Stimulated activated CD4-positive, alpha-beta T cell treated with anti-CD3 and anti-CD28 coated beads, Interleukin-1b, Interleukin-23, amount 100 ng/mL, for 4 hours (primary cell): ENCODE measurements at places on chromosomes 2 and 18.
A peak's percentile ranks its signal among the peaks of the same experiment; 100 is the strongest.

DNA sequence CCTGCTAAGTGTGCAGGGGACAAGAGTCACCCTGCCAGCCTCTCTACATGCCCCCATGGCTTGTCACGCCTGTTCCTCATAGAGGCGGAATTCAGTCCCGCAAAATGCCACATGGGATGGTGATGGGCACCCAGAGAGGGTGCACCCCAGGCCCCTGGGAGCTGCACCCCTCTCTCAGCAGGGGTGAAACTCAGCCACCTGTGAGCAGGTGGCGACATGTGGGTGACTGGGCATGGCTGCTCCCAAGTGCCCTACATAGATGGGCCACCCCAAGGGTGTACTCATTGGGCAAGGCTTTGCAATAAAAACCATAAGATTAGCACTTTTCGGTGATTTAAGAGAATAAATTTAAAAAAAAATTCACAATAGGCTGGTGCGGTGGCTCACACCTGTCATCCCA, 6.3 kb downstream of the HS6ST1 start:
- DNase-seq: no peak

- DNase-seq: no peak
Observed at GRCh38 chr2:164103271-164103670, 367.5 kb upstream of the FIGN start.

DNA sequence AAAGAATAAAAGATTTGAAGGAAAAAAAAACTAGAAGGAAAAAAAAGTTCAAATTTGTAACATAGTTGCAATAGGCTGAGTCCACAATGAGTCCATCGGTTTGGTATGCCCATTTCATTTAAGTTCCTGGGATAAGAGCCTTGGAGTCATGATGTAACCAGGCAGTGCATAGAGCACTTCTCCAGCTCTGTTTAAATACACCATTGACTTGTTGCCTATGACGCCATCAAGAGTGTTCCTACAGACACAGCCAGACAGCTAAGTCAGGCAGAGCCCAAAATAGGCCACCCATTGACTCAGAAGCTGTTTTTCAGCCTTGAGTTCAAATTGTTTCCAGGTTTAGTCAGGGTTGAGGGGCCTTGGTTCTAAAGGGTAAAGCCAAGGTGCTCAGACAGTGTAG, 44.9 kb downstream of the SOCS6 start:
- DNase-seq: no peak

GRCh38 chr2:29097569-29097968, 17.6 kb upstream of the CLIP4 start:
- no peak for DNase-seq

- DNase-seq: no peak
Observed at GRCh38 chr2:174177316-174177890, 70.9 kb downstream of the OLA1 start.

GRCh38 chr2:57973621-57974186, 72.9 kb upstream of the VRK2 start:
- no peak for DNase-seq

DNA sequence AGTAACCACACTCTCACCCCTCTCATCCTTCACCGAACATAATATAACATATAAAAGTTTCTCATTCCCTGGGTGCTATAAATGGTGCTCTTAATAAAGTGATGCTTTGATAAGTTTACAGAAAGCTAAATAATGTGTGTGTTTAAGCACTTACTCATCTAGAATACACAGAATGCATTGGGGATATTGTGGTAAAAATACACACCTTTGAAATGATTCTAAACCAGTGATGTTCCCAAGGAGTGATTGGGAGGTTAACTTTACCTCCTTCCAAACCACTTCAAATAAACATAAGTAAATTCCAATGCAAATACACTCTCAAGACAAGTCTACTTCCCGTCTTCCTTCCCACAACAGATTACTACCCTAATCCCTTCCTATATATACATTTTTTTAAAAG, 85.3 kb upstream of the TWSG1 start:
- no peak for DNase-seq

- no peak for DNase-seq
Observed at GRCh38 chr2:219562049-219563020, 9.0 kb downstream of the OBSL1 start.

DNA sequence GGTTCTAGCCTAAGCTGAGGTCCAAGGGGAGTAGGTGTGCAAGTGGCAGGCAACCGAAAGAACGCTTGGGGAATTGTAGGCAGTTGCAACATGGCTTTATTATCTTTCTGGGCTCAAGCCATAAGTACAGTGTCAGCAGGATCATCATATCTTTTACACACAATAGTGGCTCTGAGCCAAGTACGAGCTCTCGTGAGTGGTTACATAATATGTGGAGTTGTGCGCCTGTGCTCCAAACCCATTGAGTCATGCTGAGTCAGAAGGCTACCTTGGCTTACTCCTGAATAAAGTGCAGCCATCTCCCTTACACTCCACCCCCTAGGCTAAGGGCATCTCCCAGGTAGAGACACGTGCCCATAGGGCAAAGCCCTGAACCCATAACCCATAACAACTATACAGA, 233.9 kb downstream of the SATB2 start:
- no peak for DNase-seq

GRCh38 chr2:26184555-26185303, 11.8 kb downstream of the GAREM2 start:
- DNase-seq: peak; percentile 80

GRCh38 chr2:237993701-237994100, 26.9 kb downstream of the UBE2F start:
- DNase-seq: no peak

DNA sequence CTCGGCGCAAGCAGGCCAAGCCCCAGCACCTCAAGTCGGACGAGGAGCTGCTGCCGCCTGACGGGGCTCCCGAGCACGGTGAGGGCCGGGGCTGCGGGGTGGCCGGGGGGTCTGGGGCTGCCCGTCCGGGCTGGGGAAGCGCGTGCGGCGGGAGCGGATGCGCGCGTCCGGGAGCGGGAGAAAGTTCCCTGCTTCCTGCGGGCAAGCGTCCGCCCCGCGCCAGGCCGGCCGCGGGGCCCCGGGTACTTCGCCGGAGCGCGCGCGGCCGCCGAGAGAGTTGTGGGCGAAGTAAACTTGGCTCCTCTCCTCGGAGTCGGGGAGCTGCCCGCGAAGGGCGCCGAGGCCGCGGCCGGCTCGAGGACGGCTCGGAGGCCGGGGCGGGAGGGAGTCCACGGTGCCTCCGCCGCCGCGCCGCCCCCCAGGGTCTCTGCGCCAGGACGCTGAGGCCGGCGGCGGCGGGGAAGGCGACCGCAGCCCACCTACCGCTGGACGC, 707 bp downstream of the SALL3 start:
- DNase-seq: no peak

DNA sequence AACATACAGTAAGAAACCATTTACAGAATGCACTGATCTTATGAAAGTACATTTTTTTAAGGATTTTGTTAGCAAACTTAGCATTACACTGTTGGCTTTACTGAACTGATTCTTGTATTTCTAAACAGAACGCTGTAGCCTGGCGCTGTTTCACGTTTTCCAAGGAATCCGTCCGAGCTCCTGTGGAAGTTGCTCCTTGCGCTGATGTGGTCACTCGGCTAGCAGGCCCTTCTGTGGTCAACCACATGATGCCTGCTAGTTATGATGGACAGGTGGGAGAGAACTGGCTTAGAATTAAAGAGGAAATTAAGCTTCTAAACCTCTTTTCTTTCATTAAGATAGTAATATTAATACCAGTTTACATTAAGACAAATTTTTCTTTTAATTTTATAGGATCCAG, 76.8 kb downstream of the CEP192 start:
- no peak for DNase-seq

GRCh38 chr2:75428646-75429443, 131.9 kb downstream of the EVA1A start:
- no peak for DNase-seq

GRCh38 chr18:31042406-31043181, at the start of gene DSC3:
TSS of gene DSC3 (minus strand) at chr18:31042742. CDS start at chr18:31042660, 82 bp downstream.
- DNase-seq: no peak

GRCh38 chr2:31078579-31079105, 59.6 kb downstream of the GALNT14 start:
- no peak for DNase-seq

GRCh38 chr2:190183539-190183938, 121.0 kb upstream of the MSTN start:
- DNase-seq: no peak

GRCh38 chr2:43472527-43473194, 123.2 kb downstream of the THADA start:
- no peak for DNase-seq

DNA sequence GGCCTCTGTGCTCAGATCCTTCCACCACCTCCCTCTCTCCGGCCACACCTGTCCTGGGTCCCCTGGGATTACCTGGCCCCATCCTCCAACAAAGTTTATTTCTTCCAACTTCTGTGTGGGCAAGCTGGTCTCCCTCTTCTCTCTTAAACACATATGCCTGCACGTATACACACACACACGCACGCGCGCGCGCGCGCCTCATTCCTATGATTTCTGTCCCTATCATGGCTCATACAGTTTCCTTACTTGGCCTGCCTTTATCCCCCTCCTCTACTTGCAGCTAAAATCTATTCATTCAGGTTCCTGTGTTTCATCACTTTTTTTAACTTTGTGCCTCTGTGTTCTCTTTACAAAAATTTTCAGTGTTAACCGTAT, 96.4 kb downstream of the LOXHD1 start:
- no peak for DNase-seq

- DNase-seq: no peak
Observed at GRCh38 chr2:138035608-138036217, 71.4 kb downstream of the HNMT start.

DNA sequence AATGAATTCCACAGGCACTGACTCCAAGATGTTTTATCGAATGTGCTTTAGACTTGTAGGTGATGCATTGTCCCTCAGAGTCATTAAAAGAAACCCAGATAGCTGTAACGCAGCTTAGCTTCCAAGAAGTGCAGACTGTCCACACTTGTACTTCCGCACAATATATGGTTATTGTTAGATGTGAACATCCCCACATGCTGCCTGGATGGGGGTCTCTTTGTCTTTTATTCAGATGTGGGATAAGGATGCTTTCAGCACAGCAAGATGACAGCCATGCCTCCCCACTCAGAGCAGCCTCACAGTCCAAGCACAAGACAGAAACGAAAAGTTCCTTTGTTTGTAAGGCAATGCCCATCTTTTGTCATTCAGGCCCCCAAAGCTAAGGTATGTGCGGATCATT, 416.6 kb downstream of the HRH4 start:
- no peak for DNase-seq

- DNase-seq: no peak
Observed at GRCh38 chr2:169714699-169715098, 18.9 kb upstream of the KLHL23 start.

DNA sequence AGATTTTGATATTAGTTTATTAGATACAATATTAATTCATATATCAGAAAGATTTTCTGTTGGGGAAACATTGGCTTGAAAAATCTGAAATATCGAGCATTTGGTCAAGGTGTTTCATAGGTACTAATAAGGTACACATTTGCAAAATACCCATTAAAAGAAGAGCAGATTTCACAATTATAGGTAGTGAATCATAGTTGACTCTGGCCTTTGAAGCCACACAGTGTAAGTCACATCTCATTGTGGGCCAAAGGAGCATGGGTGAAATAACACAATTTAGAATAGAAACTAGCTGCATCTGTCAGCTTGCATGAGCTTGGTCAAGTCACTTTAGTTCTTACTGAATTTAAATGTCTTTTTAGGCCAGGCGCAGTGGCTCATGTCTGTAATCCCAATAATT, 4.9 kb downstream of the KDM3A start:
- DNase-seq: no peak

GRCh38 chr2:150478200-150478974, 9.1 kb downstream of the RND3 start:
- no peak for DNase-seq

- no peak for DNase-seq
Observed at GRCh38 chr2:37500031-37500430, 155.6 kb downstream of the QPCT start.

DNA sequence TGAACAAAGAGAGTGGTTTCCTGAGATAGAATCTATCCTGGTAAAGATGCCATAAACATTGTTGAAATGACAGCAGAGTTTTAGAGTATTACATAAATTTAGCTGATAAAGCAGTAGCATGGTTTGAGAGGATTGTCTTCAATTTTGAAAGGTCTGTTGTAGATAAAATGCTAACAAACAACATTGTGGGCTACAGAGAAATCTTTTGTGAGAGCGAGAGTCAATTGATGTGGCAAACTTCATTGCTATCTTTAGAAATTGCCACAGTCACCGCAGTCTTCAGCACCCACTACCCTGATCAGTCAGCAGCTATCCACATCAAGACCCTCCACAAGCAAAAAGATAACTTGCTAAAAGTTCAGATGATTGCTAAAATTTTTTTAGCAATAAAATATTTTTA, 17.5 kb downstream of the VRK2 start:
- DNase-seq: no peak

DNA sequence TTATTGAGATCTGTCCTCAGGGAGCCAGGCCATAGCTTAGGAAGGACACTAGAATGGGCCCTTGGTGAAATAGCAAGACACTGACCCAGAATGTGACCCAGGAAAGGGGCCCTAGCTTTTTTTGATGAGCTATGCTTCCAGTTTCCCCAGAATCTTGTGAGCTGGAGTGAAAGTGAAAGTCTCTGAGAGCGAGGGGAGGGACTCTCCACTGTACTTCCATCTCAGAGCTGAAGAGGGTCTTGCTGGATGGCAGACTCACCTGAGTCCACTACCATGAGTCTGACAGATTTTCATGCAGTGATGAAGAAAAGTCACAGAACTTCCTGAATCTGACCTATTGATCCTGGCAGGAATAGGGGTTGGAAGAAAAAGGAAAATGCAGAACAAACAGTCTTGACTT, 3.1 kb downstream of the ARHGAP25 start:
- peak; percentile 20 for DNase-seq

GRCh38 chr2:238585836-238586821, 159.4 kb downstream of the ASB1 start:
- DNase-seq: no peak

- DNase-seq: no peak
Observed at GRCh38 chr2:23624378-23624777, 239.4 kb downstream of the KLHL29 start.

DNA sequence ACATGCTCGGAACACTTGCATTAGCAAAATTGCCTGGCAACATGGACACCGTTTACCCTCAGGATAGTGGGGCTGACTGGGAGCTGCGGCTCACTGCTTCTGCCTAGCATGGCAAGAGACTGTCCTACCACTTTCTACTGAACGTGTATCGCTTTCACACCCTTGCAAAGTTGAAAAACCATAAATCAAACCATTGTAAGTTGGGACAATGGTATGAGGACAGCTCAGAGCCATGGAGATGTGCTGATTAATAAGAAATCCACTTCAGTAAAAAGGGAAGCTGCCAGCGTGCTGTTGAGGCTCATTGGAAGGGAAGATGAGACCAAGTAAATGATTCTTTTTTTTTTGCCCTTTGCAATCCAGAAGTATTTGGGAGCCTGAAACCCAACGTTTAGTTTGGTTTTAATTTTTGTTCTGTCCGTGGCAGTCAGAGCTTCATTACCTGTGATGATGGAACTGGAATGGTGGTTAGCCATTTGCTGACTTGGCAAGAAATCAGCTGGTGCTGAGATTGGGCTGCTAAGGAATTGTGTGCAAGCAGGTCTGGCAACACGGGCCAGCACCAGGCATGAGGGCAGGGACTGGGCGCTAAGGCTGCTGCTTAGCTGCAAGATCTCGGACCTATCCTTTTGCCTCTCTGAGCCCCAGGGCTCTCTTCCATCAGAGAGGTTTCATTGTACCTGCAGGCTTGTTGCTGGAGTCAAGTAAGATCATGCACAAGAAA, 75.5 kb upstream of the HS6ST1 start:
- no peak for DNase-seq

GRCh38 chr2:43157506-43158246, 68.7 kb downstream of the ZFP36L2 start:
- DNase-seq: no peak

GRCh38 chr18:67300498-67300897, 216.0 kb downstream of the DSEL start:
- no peak for DNase-seq

GRCh38 chr2:200787351-200788120, 24.2 kb upstream of the BZW1 start:
- DNase-seq: no peak
